Psoas muscle (tissue), 8 donors: ENCODE measurements at places on chromosomes 5 and 9. TPM values are rescaled to one million over a fixed set of nuclear protein-coding genes. Genes with fewer than 3 reads are reported as not detected.

DNA sequence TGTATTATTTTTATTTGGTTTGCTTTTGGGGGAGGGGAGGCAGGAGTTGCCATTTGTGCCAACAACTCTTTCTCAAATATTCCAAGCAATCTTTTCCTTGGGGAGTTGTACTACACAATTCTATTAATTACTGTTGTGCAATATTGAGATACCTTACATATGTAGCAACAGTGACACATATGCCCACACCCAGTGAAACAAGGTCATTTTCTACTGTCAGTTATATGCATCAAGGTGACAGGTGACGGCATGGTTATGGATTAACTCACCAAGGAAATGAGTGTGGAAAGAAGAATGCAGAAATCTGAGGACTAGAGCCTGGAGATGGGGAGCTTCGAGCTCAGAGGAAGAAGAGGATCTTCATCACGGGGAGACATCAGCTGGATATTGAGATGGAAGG lies 17.9 kb upstream of the MSMP start:
- DNase-seq, result no peak

GRCh38 chr5:10607023-10607665 lies 43.3 kb downstream of the ANKRD33B start:
- no peak for DNase-seq

- DNase-seq, result no peak
Observed at GRCh38 chr9:112892981-112893380, 2.3 kb upstream of the SLC46A2 start.

DNA sequence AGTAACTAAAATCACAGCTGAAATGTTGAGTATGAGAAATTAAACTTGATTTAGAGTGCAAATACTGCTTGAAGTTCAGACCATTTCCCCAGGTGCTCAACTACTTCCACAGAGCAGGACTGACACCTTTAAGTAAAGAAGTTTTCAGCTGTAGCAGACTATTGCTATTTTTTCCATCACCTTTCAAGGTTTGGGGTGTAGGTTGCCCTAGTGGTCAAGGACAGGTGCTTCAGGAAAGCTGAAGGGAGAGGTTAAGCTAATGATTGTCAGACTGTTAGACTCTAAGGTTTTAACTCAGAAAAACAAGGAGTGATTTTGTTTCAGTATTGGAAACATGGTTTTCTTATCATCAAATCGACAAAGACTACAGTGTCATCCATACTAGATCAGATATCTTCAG lies 162.1 kb downstream of the CCDC192 start:
- no peak for DNase-seq

- no peak for DNase-seq
Observed at GRCh38 chr9:38091310-38092199, 22.5 kb upstream of the SHB start.

- DNase-seq, result no peak
Observed at GRCh38 chr9:14542071-14542470, 151.2 kb downstream of the ZDHHC21 start.

GRCh38 chr5:32098291-32098690 lies 75.8 kb downstream of the GOLPH3 start:
- DNase-seq, result no peak

GRCh38 chr5:122933956-122934355 lies 88.5 kb downstream of the SNX24 start:
- no peak for DNase-seq

DNA sequence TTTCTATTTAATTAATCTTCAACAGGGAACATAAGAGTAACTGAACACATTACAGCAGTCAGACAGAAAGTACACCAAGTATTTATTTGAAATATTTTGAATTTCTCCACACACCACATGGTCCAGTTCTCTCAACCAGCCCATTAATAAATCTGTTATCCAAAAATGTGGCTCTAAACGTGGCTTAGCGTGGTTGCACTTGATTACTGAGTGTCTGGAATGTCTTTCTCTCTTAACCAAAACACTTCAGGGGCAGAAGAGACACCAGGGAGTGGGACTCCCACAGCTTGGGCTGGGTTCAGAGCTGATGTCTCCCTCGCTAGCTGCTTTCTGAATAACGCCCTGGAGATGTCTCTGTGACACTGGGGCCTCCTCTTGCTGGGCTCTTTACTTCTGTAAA lies 52.6 kb upstream of the FANCC start:
- no peak for DNase-seq

GRCh38 chr5:42994246-42994554 lies 45.9 kb downstream of the ANXA2R start:
- no peak for DNase-seq

TRPM3 gene
- not detected for total RNA-seq

PPP1R26 gene
- total RNA-seq, result 5.7 TPM

CD74 gene
- 72.5 TPM for total RNA-seq

FOXD4L4 gene
- total RNA-seq, result 0.13 TPM

CBY3 gene
- total RNA-seq, result not detected
